ENCODE measurements at places on chromosomes 12 and 14.

GRCh38 chr14:64170181-64170580 is 124.0 kb downstream of the ESR2 start:
- DNase-seq: no peak

- peak; percentile 24 for DNase-seq
Observed at GRCh38 chr12:93786656-93787397, 109.7 kb downstream of the CRADD start.

GRCh38 chr12:115194448-115194847 is 510.5 kb upstream of the TBX3 start:
- no peak for DNase-seq

GRCh38 chr12:70795608-70796007 is 124.9 kb downstream of the PTPRR start:
- DNase-seq: no peak

GRCh38 chr12:66538970-66539369 is 139.9 kb downstream of the GRIP1 start:
- peak; percentile 79 for DNase-seq

DNA sequence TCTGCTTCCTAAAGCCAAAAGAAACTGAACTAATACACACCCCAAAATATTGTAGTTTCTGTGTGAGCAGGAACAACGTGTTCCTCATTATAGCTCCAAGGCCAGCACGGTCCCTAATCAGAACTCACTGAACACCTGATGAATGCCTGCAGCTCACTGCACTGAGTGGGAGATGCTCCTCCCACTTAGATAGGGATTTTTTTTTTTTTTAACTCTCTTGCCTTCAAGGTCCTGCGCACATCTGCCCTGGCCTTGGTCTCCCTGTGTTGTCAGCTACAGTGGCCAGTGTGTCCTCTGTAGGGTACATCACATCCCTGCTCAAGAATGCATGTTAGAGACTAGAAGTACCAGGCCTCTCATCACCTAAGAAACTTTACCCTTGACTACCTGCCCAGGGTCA is 44.3 kb upstream of the TMPO start:
- DNase-seq: no peak

DNA sequence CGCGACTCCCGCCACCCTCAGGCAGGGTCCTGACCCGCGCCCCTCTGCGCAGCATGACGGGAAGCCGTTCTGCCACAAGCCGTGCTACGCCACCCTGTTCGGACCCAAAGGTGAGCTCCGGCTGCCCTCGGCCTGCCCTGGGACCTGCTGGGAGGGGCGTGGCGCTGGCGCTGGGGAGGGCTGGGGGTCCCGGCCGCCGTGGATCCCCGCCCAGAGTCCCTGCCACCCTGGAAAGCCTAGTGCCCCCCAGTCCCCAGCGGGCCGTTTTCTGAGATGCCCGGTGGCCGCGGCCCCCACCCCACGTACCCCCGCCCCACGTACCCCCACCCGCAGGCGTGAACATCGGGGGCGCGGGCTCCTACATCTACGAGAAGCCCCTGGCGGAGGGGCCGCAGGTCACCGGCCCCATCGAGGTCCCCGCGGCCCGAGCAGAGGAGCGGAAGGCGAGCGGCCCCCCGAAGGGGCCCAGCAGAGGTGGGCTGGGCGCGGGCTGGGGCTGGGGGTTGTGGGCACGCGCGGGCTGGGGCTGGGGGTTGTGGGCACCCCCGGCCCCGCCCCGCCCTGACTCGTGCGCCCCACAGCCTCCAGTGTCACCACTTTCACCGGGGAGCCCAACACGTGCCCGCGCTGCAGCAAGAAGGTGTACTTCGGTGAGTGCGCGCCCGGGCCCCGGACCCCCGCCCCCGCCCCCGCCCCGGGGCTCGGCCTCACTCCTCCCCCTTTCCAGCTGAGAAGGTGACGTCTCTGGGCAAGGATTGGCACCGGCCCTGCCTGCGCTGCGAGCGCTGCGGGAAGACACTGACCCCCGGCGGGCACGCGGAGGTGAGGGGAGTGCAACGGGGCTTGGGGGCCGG is 4.0 kb downstream of the CRIP2 start:
- no peak for DNase-seq

DNA sequence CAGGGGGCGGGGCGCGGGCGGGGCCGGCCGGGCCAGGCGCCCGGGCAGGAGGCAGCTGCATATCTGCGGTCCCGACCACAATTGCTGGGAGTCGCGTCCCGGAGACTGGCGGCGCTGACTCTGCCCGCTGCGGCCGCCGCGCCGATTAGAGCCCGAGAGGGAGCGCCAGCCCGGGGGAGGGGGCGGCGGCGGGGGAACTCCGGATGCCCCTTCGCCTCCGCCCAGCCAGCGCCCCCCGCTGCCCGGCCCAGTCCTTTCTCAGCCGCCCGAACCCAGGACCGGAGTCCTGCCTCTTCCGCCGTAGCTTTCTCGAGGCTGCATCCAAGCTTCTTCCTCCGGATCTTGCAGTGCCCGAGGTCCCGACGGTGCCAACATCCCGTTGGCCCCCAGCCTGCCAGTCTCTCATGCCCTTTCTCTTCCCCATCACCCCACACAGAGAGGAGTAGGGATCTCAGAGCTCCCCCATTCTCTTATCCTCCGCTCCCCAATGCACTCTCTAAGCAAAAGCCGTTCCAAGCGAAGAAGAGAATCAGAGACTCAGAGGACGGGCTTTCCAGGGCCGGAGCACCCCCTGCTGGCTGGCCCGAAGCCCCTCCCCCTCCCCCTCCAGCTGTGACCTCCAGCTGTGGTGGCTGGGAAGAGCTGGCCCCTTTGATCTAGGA is 8.8 kb upstream of the SP7 start:
- peak; percentile 60 for DNase-seq

DNA sequence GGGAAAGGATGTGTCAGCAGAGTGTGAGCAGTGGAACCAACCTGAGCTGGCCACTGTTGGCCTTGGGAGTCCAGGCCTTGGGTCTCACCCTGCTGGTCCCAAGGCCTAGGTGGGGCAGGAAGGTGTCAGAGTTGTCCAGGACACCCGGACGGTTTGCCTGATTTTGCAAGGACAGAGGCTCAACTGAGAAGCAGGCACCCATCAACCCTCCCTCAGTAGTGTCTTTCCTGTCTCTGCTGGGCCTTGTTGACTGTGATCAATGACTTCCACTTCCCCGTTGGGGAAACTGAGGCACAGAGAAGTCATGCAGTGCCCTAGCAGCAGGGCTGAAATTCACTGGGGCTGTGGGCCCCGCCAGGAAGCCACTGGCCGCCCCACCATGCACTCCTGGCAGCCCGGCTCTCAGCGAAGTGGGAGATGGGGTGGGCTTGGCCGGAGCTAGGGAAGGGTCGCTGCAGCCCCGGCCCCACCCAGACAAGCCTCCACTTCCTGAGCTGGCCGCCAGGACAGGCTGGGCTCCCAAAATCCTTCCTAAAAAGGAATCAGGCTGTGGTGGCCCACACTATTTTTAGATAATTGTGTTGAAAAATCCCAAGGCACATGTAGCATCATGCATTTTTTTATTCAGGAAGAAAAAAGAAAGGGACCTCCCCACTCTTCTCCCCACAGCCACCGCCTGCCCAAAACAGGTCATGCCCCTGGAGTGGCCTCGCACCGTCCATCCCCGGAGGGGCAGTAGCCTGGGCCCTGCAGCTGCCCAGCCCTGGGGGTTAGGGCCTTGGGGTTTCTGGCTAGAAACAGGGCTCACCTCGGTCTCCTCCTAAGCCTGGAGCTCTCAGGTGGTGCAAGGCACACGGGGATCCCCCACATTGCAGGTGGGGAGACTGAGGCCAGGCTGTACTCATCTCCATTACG is 127.4 kb downstream of the CALM1 start:
- DNase-seq: no peak

- peak; percentile 19 for DNase-seq
Observed at GRCh38 chr12:53171725-53172329, 8.7 kb upstream of the ZNF740 start.

DNA sequence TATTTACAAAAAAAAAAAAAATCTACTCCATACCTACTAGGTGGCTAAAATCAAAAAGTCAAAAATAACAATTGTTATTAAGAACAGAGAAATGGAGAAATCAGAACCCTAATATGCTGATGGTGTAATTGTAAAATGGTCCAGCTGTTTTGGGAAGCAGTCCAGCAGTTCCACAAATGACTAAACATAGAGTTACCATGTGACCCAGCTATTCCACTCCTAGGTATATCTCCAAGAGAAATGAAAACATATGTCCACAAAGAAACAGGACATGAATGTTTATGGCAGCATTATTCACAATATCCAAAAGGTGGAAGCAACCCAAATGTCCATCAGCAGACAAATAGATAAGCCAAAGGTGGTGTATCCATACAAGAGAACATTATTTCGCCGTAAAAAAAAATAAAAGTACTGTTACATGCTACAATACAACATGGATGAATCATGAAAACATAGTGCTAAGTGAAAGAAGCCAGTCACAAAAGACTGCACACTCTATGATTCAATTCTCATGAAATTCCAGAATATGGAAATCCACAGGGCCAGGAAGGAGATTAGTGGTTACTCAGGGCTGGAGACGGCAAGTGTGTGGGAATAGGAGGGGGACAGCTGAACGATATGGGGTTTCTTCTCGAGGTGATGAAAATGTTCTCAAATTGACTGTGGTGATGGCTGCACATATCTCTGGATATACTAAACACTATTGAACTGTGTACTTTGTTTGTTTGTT is 9.1 kb upstream of the DPF3 start:
- peak; percentile 63 for DNase-seq

- peak; percentile 71 for DNase-seq
Observed at GRCh38 chr12:85836197-85837090, at the start of gene RASSF9. Gene RASSF9, minus strand, starts transcription at chr12:85836409. Its CDS starts 208 bp downstream, at chr12:85836201.

All from kidney tubule cell (primary cell).